Inflammatory macrophage treated with lipopolysaccharide for 1 hour (primary cell): ENCODE measurements at places on chromosomes 5 and 9.

DNA sequence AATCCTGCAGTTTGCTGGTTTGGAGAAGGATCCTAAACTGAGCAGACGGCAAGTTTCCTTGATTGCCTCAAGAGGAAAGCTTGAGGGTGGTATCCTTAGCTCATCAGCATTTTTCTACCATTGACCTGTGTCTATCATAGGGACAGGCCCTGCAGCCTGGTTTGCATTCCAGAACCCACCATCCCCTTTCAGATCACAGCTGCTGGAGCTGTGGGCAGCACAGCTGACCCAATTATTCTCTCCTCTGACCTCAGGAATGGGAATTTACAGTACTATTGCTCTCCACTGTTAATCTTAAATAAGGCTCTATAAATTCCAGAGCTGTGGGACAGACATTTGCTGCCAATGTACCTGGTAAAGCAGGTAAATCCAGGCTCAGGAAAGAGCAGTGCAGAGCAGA is 163.0 kb downstream of the SPOCK1 start:
- DNase-seq: no peak

DNA sequence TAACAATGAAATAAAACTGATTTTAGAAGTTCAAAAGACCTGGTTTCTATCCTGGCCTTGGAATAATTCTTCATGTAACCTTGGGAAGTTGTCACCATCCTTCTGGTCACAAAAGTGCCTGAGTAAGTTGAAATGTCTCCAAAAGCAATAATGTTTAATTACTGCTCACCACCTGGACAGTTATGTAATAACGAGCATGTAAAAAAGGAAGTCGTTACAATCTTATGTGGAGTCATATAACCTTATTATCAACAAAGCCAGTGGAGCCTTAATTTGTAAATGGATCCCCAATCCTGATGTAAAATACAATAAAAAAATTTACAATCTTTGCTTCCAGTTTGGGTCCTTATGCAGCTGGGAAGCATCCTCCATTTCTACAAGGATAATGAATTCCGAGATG is 64.2 kb upstream of the GPR151 start:
- DNase-seq: no peak

GRCh38 chr5:102863764-102864560 is 108.9 kb downstream of the PAM start:
- no peak for DNase-seq

GRCh38 chr5:155015239-155015638 is 1.7 kb downstream of the KIF4B start:
- no peak for DNase-seq

DNA sequence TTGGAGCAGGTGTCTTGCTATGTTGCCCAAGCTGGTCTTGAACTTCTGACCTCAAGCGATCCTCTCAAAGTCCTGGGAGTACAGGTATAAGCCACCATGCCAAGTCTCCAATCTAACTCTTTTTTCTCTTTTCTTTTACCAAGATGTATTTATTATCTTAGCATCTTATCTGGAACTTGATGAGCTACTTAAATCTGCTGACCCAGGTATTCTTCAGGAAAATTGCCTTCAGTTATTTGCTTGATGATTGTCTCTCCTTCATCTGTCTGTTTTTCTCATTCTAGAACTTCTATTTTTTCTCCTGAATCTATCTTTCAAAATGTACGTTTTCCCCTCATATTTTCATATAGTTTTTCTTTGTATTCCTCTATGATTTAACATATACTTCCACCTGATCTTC is 158.2 kb upstream of the DMAC1 start:
- DNase-seq: no peak

GRCh38 chr5:170087168-170087817 is 18.4 kb upstream of the FOXI1 start:
- no peak for DNase-seq

DNA sequence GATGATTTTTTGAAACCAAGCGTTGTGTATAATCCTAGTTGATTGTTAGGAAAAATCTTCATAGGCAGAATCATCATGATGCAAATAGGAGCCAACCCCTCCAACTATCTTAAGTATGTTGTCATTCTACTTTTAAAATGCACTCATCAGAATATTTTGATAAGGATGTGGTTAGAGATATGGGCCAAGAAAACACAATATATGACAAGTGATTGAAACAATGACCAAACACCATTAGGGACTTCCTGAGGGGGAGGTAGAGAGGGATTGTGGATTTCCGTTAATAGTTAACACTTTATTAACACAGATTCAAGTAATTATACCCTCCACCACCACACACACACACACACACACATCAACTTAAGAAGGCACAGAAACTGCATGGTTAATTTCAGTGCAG is 143.3 kb downstream of the ARSB start:
- DNase-seq: no peak

DNA sequence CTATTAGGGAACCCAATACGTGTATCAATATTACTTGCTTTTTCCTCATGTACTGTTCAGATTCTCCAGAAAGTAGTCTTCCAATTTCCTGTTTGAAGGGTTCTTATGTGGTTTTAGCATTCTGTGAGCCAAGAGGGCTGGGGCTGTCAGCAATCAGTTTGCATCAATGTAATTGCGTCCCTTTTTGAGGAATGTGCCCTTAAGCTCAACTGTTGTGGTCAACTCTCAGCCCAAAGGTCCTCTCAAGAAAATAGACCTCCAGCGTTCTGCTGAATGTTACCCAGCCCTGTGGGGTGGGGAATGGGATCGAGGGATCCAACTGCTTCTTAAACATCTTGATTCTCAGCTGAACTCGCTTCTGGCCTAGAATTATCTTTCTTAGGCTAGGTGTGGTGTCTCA is 43.8 kb upstream of the CDK20 start:
- DNase-seq: no peak

- peak; percentile 22 for DNase-seq
These were observed 11.2 kb upstream of the HMHB1 start for GRCh38 chr5:143800715-143801114.

DNA sequence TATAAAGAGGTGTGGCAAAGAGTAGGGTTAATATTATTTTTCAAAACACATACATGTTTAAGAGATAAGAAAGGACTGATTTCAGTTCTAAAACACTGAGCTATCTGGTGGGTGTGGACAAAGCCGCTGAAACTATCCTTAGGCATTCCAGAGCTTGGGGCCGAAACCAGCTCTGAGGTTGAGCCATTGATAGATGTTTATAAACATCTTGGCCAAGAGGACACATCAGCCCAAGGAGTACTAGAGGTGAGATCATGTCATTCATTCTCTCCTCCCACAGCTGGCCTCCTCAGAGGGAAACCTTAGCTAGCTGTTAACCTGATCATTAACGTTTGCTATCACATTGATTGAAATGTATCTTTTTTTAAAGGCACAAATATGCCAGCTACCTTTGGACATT is 89.9 kb downstream of the NLN start:
- DNase-seq: no peak

DNA sequence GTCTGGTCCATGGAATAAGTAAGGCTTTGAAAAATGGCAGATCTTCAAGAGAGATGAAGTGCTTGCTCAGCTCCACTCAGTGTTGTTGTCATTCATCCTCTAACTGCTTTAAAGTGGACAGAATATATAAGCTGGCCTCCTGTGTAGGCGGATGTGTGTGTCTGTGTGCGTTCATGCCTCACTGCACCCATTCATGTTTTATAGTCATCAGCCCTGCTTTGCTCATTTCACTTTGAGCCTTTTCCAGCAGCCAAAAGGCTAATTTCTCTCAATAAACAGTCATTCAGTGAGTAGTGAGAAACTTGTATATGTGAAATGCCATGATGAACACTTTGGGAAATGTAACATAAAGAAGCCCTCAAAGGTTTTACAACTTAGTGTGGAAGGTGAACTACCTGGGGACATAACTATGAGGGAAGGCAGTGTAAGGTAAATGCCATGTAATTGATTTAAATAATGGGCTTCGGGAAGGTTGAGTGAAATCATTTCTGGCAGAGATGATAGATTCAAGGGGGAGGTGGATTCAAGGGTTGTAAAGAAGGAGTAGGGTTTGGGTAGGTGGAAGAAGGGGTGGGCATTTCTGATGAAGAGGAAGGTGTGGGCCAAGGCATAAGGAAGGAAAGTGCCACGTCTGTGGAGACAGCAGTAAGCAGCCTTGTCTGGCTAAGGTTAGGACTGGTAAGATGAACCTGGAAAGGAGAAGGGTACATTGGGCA is 15.7 kb downstream of the TTC23L start:
- DNase-seq: no peak
